ENCODE measurements at places on chromosomes 2 and 18. TPM values are rescaled to one million over a fixed set of nuclear protein-coding genes. Genes with fewer than 3 reads are reported as not detected.

The PIEZO2 gene
- total RNA-seq: 21.8 TPM

- DNase-seq: no peak
Observed at GRCh38 chr2:100831158-100831750, 11.3 kb downstream of the NPAS2 start.

GRCh38 chr2:45007961-45008295, 1.3 kb downstream of the SIX2 start:
- DNase-seq: no peak

- DNase-seq: peak; percentile 86
Observed at GRCh38 chr2:191245869-191246531, 796 bp downstream of the MYO1B start.

The CCDC141 gene
- total RNA-seq: 4.4 TPM

GRCh38 chr2:121699421-121700333, 37.0 kb downstream of the NIFK start:
- no peak for DNase-seq

DNA sequence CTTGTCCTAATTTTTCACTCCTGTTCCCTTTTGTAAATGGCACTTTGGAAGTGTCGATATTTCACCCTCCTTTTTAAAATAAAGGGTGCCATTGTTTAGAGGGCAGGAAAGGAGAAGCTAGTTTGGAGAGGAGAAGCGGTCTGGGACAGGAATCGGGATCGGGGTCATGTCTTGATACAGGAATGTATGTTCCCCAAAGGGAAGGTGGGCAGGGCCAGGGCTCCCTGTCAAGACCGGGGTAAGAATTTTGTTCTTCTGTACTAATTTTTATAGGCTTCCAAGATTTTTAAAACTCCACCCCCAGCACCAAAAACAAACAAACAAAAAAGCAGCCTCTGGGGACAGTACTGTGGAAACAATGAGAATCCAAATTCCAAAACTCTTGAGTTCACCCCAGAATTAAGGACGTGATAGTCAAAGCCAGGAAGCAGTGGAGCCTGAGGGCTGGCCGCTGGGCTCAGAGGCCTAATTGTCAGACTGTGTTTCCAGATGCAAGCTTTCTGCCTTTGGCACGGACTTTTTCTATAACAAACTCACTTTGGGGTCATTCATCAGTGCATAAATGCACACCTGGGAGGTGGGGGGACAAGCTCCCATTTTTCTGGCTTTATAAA, 250.4 kb upstream of the SIX2 start:
- DNase-seq: no peak

DNA sequence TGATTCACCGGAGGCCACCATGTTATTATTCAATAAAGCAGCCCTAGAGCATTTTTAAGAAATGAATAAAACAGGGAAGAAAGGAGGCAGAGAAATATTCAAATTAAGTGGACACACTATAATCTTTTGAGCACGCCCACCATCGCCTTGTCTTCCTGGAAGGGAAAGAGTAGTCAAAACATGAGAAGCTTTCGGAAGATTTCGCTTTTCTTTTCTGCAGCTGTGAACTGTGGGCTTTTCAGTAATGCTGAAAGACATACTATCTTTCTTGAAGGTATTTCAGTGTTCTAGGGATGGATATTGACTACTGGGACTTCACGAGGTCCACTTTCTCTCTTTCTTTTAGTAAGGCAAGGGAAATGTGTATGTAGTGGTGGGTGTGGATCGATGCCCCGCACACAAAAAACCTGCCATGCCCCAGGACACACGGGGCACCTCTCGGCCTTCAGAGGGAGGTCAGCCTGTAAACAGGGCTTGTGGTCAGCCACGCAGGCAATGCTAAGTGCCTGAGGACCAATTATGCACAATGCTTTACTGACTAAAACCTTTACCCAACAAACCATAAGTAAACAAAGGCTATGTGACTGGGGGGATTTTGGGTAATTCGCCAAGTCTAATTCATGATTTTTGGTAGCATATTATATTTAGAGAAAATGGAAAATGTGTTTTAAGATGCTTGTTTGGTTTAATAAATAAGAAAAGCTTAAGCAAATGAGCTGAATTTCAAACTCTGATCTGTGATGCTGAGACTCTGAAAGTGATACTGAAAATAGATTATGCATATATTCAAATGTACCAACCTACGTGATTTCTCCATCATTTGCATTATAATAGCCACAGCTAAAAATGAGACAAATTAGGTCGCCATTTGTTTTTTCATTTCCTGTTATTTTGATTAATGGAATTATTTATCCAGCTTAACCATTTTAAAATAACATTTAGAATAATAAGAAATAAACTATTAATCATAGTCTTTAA, 130.5 kb downstream of the ZNF516 start:
- DNase-seq: no peak

GRCh38 chr2:164453656-164454305, 167.5 kb downstream of the GRB14 start:
- no peak for DNase-seq

- no peak for DNase-seq
Observed at GRCh38 chr2:42132191-42132965, 36.8 kb upstream of the EML4 start.

- DNase-seq: no peak
Observed at GRCh38 chr2:28048341-28048740, 157.8 kb downstream of the BABAM2 start.

GRCh38 chr18:13220361-13220991, 1.9 kb downstream of the LDLRAD4 start:
- DNase-seq: no peak

DNA sequence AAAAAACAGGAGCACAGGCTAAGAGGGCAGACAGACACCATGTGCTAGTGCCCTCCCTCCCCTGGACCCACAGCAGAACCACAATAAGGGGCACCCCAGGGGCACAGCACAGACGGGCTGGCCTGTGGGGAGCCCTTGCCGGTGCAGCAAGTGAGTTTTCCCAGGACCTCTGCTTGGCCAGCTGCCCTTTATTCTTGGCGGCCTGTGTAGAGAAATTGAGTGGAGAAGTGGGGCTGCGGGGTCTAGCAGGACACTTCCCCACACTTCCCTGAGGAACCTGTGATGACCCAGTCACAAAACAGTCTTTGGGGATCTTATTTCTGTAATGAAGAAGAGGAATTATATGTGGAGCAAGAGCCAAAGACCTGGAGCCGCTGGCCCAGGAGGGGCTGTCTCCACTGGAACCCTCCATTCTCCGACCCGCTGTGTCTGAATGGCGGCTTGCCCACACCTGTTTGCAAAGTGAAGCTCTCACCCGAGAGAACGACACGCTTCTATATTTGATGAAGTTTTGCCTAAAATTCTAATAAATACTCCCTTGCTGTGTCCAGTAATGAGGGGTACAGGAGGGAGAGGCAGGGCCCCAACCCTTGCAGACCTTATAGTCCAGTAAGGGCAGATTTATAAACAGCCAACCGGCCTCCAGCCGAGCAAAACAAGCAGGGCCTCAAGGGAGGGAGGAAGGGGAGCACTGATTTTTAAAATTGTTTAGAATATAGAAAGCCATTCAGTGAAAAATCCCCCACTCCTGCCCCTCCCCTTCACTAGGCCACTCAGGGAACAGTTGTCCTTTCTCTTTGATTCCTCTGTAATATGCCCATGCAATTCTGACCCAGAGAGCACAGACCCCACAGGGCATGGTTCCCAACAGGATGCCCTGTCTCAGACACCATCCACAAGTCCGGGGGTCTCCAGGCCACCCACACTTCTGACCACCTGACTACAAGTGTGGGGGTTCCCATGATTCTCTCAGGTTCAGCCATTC, 44.7 kb upstream of the SNED1 start:
- DNase-seq: peak; percentile 58

DNA sequence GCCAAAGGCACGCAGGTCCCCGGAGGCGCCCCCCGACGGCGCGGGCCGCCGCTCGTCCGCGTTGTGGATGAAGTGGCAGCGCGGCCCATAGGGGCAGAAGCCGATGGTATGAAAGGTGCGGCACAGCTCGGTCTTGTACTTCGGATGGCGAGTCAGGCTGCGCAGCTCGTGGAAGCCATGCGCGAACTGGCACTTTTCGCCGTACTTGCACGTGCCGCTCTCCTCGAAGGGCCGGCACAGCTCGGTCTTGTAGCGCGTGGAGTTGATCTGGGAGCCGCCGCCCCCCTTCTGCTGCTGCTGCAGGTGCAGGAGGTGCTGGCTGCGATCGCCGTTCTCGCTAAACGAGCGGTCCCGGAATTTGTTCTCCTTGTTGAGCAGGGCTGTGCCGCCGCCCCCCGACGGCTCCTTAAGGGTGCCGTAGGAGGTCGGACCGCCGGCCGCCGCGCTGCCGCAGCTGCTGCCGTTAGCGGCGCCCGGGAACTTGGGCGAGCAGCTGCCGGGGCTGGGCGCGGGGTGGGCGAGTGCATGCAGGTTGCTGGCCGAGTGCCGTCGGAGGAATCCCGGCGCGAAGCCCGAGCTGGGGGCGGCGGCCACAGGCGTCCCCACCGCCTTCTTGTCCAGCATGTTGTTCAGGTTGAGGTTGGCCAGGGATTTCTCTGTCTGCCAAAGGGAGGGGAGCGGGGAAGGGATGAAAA, 1.2 kb downstream of the ZFP36L2 start:
- DNase-seq: peak; percentile 79

- no peak for DNase-seq
Observed at GRCh38 chr2:150417278-150417677, 70.2 kb downstream of the RND3 start.

DNA sequence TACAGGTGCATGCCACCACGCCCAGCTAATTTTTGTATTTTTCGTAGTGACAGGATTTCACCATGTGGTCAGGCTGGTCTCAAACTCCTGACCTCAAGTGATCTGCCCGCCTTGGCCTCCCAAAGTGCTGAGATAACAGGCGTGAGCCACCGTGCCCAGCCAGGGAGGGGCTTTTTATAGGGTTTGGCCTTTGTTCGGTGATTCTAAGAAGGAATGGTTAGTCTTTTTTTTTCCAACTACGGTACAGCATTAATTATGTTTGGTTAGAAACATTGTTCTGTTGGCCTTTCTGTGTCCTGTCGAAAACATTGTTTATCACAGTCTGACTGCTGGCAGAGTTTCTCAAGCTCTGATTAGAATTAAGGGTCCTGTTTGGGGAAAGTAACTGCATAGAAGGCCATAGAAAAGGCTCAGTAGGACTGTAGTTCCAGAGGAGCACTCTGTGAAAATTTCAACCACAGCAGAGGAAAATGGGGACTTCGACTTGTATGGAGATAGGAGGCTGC, 19.3 kb upstream of the SMCHD1 start:
- DNase-seq: no peak

DNA sequence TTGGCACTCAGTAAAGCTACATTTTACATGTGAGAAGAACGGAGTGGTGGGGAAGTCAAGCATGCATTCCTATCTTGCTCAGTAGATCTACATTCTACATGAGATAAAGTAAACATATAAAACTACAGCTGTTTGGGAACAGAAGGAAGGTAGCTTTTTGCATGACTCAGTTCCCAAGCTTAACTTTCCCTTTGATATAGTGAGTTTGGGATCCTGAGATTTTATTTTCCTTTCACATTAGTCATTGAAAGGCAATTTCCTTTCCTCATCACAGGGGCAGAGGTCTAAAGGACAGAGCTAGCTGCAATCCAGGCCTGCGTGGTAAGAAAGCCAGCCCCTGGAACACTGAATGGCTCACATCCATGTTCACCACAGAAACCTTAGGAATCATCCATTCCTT, 257.2 kb downstream of the SRBD1 start:
- DNase-seq: no peak

- DNase-seq: no peak
Observed at GRCh38 chr2:67076239-67076624, 320.9 kb upstream of the ETAA1 start.

GRCh38 chr2:226707499-226707898, 92.1 kb downstream of the IRS1 start:
- no peak for DNase-seq

The NT5C1B gene
- not detected for total RNA-seq

GRCh38 chr2:197804758-197805714, 643 bp downstream of the PLCL1 start:
- DNase-seq: peak; percentile 76

The XRCC5 gene
- 349 TPM for total RNA-seq

GRCh38 chr2:219104107-219105035, 43.6 kb upstream of the IHH start:
- no peak for DNase-seq

GRCh38 chr2:145415151-145415550, 895.2 kb upstream of the ZEB2 start:
- no peak for DNase-seq

GRCh38 chr18:47150824-47151366, 595 bp upstream of the HDHD2 start:
- no peak for DNase-seq

The KIAA2012 gene
- 1.3 TPM for total RNA-seq

DNA sequence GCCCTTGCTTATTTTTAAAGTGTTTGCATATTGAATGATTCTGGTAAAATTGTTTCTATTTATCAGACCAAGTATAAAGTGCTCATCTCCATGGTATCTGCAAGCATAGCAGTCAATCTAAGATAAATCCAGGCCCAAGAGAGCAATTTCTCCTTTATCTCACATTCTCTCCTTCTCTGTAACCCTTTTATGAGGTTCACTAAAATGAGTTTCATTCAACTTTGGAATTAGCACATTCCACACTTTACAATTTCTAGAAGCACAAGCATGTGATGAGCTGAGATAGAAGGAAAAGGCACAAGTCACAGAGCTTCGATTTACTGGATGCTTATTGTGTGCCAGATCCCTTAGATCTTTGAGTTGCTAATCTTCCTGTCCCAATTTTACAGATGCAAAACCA, 97.3 kb downstream of the CNTNAP5 start:
- DNase-seq: no peak

DNA sequence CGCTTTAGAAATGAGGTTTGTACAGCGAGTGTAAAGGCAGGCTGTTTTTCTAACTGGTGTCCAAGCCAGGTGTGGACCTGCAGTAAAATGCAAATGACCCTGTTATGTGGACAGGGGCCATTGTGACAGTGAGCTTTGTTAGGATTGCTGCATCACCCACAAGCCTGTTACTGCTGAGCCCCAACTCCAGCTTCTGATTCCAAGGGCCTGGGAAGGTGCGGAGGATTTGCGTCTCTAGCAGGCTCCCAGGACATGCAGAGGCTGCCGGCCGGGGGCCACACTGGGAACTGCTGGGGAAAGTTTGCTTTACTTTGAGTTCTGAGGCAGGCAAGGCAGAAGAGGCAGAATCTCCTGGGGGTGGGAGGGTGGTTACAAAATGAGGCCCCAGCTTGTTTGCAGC, 164.1 kb downstream of the GLI2 start:
- DNase-seq: no peak

Measured in type B pancreatic cell (in vitro differentiated cells).